Fibroblast of the aortic adventitia (primary cell): ENCODE measurements at places on chromosomes 5 and 9. TPM values are rescaled to one million over a fixed set of nuclear protein-coding genes. Genes with fewer than 3 reads are reported as not detected.

PRUNE2 gene
- total RNA-seq: 14.7 and 122 TPM in 2 replicates

CNTNAP3B gene
- total RNA-seq: 6.4 and 118 TPM in 2 replicates

TLR4 gene
- 4.8 and 16.8 TPM in 2 replicates for total RNA-seq

DNA sequence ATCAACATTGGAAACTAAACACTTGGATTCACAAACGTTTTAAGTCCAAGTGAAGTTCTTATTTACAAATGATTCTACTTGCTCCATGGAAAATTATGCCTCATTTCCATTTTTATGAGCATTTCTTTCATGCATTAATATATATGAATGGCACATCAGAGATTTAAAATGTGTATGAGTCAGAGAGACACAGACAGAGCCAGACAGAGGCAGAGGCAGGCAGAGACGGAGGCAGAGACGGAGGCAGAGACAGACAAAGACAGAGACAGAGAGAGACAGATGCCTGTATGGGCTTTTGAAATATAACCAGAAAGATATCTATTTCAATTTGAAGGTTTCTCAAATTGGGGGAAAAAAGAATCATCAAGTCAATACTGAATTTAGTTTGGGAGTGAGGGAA is 649.0 kb downstream of the PTPRD start:
- no peak for DNase-seq

GRCh38 chr5:151075698-151076331 is 5.0 kb downstream of the TNIP1 start:
- no peak for DNase-seq

- no peak for DNase-seq
These were observed 23.0 kb downstream of the RFX3 start for GRCh38 chr9:3502560-3503398.

GRCh38 chr5:73387149-73387591 is 61.4 kb downstream of the FOXD1 start:
- no peak for DNase-seq

- no peak for DNase-seq
These were observed 2.8 kb upstream of the AMBP start for GRCh38 chr9:114080773-114081440.

DNA sequence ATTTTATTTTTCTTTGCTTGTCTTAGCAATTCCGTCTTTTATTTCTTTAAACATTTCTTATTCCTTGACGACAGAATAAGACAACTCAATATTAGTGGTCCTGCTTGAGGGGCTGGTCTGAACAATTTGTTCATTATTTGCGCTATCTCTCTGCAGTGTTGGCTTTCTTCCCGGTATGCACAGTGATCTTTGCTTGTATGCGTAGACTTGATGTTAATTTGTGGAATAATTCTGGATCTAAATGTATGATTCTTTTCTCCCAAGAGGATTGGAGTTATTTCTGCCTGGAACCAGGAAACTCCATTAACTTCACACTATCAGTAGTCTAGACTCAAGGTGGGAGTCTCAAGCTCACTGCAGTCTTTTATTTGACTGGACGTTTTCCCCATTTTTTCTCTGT is 80.4 kb downstream of the KDM4C start:
- peak; percentile 32 for DNase-seq

DNA sequence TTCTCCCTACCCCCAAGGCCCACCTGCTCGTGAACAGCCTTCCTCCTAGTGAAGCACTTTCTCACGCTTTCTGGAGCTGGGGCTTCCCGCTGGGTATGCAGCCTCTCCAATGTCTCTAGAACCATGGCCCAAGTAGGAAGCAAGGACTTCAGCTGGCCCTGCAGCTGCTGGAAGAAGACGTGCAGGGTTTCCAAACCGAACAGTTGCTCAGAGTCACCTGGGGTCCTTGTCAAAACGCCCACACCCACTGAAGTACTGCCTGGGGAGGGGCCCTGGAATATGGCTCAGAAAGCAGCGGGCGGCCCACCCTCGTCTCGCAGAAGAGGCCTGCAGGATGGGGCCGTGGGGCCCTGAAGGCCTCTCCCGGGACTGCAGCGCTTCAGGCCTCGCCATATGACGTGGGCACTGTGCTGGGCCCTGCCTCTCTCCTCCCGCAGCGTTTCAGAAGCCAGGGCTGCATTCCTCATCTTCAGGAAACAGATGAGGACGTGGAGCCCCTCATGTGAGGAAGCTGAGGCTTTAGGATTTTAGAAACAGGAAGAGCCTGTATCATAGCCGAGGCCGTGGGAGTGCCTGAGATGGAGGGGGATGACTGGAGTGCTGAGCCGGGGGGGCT is 116.0 kb upstream of the LMX1B start:
- no peak for DNase-seq

DNA sequence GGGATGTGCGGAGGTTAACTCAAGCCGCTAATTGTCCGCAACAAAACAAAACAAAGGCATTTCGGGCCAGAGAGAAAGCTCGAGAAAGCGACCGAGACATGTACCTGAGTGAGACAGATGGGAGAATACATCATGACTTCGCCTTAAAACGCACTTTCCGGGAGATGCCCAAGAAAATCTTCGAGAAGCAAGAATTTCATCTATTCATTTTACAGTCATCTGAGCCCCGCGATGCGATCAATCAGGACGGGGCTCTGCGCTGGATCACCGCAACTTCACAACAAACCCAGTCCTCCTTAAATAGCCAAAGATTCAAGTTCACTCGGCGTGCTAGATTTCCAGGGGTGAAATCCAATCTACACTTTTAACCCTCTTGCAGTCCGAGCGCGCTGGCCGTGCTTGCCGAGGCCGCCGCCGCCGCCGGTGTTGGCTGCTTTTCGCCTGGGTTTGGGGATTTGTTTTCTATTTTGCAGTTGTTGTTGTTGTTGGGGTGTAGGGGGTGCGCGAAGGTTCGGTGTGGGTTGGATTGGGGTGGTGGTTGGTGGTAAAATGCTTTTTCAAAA is 482 bp downstream of the NFIB start:
- DNase-seq: peak; percentile 54

GRCh38 chr5:135136546-135136945 is 102.5 kb upstream of the PITX1 start:
- no peak for DNase-seq

DNA sequence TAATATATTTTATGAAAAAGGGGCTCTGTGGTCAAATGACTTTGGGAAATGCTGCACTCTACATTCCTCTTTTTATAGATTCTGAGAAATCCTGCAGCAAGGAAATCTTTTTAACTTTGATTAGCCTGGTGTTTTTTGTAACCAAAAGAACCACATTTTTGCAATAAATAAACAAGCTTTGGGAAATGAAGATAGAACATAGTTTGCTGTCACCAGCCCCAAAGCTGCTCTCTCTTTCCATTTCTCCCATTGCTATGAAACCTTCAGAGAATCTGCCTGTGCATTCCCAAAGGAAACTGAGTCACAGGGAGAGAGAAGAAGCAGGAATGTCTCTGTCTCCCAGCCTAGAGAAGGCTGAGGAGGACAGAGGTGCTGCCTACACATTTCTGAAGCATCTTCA is 59.0 kb downstream of the COL15A1 start:
- no peak for DNase-seq

GRCh38 chr9:136525841-136526499 is 19.9 kb downstream of the NOTCH1 start:
- no peak for DNase-seq

DNA sequence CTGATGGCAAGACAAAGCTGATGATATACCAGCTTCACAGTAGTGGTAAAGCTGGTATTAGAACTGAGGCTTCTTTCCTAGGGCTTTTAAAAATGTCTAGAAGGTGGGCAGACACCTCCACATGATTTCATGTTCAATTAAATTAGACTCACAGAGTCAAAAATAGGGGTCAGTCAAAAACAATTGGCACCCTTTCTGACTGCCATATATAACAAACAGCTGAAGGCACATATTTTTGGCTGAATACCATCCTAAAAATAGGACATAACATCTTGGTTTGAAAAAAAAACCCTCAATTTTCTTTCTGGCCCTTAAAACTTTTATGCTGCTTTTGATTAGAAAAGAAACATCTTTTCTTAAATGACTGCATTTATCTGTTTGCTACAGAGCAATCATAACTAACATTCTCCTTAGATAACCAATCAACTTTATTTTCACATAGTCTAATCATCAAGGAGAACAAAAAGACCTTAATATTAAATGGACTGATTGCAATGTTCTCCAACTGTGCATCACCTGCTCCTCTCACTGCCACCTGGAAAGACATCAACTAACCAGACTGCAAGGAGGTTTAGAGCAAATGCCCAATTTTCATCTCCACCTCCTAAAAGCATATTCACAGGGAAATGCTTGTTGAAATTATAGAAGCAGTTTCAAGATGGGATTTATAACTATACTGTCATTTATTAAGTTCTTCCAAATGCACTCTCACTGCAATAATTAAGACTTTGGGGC is 3.2 kb downstream of the SGTB start:
- DNase-seq: no peak
